ENCODE measurements at places on chromosomes 7 and 10.

DNA sequence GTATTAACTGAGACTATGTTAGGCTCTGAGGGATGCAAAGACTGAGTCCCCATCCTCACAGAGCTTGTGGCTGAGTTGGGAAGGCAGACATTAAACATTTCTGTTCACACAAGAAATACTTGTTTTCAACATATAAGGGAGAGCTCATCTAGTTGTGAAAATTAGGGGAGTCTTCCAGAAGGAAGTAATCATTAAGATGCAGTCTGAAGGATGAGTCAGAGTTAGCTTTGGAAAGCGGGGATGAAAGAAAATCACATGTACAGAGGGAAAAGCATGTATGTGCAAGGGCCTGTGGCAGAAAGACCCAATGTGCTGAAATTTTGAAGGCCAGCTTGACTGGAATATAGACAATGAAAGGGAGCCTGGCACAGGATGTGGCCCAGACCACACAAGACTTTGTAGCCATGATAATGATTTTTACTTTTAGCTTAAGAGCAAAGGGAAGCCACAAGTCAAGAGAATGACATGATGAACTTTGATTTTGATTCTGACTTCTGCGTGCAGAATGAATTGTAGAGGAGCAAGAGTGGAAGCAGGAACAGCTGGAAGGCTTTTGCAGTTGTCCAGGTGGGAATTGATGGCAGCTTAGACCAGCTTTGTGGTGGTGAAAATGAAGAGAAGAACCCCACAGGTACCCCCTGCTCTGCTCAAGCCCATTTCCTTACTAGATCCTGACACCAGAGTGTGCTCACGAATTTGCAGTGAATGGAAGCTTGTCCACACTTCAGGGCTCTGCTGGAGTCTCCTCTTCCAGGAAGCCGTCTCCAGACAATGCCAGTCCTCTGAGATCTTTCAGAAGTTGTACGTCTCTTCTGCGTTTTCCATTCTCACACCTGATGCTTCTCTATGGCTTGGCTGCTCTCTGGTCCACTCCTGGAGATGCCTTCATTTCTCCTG, 115.6 kb downstream of the ATXN7L1 start:
- no peak for DNase-seq

DNA sequence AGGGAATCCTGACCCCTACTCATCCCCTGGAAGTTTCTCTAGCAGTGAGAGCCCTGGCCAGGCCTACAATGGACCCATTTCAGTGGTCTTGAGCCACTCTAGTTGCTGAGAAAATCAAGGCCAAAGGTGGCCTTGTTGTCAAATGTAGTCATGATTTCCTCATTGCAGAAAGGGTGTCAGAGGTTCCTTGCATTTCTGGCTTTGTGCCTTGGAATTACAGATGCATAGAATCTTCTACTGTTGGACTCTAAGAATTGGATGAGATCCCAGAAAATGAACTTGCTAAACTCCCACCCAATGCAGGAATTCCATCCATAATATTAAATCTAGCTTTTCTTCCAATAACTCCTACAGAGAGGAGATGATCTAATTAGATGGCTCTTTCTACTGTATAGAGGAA, 12.2 kb downstream of the CPA2 start:
- no peak for DNase-seq

DNA sequence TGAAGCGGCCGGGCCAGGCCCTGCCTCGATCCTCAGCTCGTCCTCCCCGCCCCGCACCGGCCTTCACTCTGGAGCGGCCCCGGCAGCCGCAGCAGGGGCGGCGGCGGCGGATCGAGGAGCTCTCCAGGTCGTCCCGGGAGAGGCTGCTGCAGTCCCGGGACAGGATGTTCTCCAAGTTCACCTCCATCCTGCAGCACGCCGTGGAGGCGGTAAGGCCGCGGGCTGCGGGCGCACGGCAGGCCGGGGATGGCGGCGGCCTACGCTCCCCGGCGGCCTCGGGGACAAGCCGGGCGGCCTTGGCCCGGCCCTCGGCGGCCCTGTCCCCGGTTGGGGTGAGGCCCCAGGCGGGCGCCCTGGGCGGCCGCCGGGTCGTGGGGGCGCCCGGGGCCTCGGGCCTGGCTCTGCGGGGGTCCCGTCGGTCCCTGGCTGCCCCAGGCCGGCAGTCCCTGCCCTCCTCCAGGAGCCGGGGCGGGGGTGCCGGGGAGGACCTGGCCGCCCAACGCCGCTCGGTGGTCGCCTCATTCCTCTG, 399 bp downstream of the FHIP2A start:
- peak; percentile 32 for DNase-seq

DNA sequence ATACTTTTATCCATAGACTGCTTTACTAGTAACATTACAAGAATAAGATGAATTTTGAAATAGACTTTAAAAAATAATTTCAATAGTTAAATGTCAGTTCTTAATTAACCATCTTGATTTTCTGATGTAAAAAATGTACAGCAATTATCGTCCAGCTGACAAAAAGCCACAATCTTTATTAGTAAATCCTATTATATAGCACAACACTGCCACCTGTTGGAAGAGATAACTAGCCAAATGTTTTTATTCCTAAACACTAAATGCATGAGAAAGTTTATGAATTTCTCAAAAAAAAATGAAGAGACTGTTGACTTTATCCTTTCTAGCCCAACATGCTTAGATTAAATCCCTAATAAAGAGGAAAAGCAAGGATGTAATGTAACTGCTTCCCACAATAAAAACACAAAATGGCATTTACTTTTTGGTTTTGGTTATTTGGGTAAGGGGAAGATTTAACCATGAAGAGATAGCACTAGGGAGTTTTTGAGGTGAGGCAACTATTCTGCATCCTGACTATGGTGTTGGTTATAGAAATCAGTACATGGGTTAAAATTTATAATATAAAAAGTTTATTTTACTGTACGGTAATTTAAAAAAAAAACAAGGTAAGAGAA, 8.0 kb downstream of the COA1 start:
- peak; percentile 82 for DNase-seq

- no peak for DNase-seq
Observed at GRCh38 chr7:55100544-55101327, 81.9 kb downstream of the EGFR start.

Data from hematopoietic multipotent progenitor cell treated with erythropoietin and hydrocortisone succinate and interleukin-3 and kit ligand, for 8 days (in vitro differentiated cells).